ENCODE measurements at places on chromosomes 12 and 14.

GRCh38 chr12:105822131-105823105 is 316.3 kb downstream of the NUAK1 start:
- DNase-seq: no peak

DNA sequence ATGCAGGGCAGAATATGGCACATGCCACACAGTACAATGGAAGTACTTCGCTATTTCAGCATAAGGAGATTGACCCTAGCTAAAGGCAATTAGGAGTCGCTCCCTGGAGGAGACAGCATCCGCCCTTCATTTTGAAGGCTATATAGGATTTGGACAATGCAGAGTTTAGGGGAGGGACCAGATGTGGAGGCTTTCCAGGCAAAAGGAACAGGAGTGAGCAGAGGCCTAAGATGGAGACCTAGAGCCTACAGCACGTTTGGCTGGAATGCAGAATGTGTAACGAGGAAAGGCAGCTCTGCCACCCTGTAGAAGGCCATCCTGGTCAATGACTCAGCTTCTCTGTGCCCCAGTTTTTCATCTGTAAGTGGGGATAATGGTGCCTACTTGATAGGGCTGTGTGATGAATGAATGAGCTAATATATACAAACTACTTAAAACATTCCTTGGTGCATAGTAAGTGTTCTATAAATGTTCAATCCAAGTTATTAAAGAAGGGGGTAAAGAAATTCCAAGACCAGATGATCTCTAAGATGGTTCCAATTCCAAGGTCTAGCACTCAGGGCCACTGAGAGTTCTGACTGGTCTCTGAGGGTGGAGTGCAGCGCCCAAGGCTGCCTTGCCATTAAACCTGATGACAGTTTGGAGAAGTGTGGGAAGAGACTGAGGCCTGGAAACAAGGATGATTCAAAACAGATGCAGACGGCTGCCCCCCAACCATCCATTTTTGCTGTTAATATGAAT is 54.3 kb upstream of the FRMD6 start:
- DNase-seq: no peak

- peak; percentile 93 for DNase-seq
Measured at GRCh38 chr12:52280319-52280795, 5.9 kb downstream of the KRT86 start.

DNA sequence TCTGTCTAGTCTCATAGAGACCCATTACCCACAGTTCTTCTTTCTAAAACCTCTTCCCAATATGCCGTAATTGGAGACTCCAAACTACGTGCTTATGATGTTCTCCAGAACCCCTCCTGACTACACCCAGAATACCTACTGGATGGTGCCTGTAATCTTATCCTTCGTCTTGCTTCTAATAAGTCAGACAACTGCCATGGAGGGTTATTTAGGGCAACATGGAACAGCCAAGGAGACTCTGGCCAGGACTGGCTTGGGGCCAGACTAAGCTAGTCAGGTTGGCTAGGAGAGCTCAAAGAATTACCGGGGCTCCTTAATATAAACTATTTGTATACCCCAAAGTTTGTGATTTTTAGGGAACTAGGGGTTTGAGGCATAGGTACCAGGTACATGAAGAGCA is 6.8 kb downstream of the PFKM start:
- no peak for DNase-seq

- DNase-seq: no peak
Measured at GRCh38 chr14:105092171-105093037, 27.2 kb upstream of the GPR132 start.

- DNase-seq: peak; percentile 35
Measured at GRCh38 chr12:3035815-3036702, 41.1 kb upstream of the TSPAN9 start.

- DNase-seq: no peak
Measured at GRCh38 chr14:61406675-61407074, 85.3 kb downstream of the PRKCH start.

- DNase-seq: no peak
Measured at GRCh38 chr14:69010648-69011047, 31.5 kb upstream of the ACTN1 start.

GRCh38 chr12:24756479-24757024 is 192.3 kb downstream of the BCAT1 start:
- DNase-seq: no peak

GRCh38 chr14:32350020-32350419 is 20.9 kb downstream of the AKAP6 start:
- DNase-seq: no peak

DNA sequence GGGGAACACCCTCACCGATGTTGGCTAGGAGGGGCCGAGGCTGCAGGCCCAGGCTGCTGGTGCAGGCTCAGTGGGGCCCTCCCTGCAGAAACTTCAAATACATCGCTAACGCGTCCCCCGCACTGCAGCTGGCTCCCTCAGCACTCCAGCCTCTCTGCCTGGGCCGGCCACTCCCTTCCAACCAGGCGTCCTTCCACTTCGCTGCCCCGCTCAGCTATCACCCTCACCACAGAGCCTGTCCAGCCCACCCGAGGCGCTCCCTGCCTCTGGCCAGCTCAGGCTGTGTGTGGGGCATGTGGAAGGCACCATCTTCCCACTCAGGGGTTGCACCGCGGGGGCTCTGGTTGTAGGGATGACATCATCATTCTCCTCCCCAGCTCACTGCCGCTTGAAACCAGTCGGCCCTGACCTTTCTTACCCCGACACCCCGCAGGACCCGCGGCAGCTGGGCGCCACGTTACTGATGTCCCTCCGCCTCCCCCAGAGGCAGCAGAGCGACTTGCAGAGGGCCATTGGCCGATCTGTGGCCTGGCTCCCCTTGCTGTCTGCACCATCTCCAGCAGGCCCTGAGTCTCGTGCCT is 199.9 kb upstream of the RTL1 start:
- no peak for DNase-seq

GRCh38 chr14:42370056-42370455 is 763.4 kb downstream of the LRFN5 start:
- no peak for DNase-seq

DNA sequence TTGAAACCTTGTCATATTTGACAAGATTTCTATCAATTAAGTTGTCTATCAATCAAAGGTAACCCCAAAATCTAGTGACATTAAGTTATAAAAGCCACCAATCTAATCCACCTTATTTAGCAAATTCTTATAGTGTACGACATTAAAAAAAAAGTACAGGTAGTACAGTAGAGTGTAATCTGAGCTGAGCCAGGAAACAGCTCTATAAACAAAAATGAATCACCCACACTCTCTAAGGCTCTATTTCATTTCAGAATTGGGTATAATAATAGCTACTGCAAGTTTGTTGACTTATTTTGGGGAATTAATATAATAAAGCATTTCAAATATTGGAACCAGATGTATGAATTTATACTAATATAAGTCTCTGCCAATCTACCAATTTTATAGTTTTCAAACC is 342.4 kb upstream of the FLRT2 start:
- no peak for DNase-seq

DNA sequence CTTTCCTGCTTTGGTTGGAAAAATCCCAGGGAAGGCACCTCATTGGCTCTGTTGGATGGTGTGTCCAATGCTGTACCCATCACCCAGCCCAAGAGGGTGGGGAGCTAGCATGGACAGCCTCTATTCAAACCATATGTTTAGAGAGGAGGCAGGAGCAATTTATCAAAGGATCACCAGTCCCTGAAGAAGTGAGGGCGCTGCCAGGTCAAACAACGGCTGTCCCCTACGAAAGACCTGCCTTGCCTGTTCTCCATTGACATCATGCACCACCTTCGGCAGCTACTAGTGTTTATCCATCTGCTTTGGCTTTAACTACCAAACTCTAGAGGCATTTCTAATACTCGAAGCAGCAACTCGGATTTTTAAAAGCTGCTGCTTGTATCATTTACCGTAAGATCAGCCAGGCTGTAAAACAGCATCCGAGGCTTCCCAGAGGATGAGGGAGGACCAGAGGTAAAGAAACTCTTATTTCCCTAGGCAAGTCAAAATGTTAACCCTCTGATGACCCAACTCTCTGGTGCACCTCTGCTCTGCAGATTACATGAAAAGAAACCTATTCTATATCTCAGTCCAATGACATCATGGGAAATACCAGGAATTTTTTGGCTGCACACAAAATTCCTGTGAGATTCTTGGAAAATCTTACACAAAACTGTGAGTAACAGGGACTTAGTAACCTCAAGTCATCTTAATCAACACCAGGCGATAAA is 720.9 kb upstream of the TBX3 start:
- no peak for DNase-seq

DNA sequence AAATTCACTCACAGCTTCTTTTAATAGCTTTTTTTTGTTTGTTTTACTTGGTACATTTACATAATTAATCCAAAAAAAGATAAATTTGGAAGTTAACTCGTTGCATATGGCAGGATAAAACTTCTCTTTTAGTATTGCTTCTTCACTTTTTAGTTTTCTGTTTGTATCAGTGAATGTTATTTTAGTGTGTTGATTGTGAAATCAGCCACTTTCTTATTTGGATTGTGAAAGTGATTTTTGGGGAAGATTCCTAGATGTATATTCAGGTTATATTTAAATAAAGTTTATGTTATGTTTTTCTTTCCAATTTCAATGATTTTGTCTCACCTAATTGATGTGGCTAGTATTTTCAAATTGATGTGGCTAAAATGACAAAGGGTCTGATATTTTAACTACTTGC is 693.9 kb upstream of the MGAT4C start:
- no peak for DNase-seq

All from OCI-M1 (cell line).